Hematopoietic multipotent progenitor cell treated with erythropoietin and hydrocortisone succinate and interleukin-3 and kit ligand, for 15 days (in vitro differentiated cells): ENCODE measurements at places on chromosomes 16 and 17.
A peak's percentile ranks its signal among the peaks of the same experiment; 100 is the strongest.

DNA sequence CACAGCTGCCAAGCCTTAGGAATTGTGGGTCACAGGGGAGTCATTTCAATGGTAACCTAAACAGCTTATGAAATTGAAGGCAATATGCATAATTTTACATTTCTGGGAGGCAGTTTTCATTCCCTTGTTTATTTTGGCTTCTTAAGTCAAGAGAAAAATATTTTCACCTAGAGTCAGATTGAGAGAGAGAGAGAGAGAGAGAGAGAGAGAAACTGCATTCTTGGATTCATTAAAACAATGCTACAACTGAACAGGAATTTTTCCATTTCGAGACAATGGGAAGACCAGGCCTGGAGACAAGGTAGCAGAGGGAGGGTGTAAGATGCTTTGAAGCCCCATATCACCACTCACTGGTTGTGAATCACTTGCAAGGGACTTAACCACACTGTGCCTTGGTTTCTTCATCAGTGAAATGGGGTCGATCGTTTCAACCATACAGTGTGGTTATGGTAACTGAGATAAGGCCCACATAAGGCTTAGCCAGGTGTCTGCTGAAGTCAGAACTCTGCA lies 224.7 kb upstream of the IRX3 start:
- no peak for DNase-seq

GRCh38 chr17:8923762-8924161 lies 41.7 kb downstream of the PIK3R5 start:
- no peak for DNase-seq

DNA sequence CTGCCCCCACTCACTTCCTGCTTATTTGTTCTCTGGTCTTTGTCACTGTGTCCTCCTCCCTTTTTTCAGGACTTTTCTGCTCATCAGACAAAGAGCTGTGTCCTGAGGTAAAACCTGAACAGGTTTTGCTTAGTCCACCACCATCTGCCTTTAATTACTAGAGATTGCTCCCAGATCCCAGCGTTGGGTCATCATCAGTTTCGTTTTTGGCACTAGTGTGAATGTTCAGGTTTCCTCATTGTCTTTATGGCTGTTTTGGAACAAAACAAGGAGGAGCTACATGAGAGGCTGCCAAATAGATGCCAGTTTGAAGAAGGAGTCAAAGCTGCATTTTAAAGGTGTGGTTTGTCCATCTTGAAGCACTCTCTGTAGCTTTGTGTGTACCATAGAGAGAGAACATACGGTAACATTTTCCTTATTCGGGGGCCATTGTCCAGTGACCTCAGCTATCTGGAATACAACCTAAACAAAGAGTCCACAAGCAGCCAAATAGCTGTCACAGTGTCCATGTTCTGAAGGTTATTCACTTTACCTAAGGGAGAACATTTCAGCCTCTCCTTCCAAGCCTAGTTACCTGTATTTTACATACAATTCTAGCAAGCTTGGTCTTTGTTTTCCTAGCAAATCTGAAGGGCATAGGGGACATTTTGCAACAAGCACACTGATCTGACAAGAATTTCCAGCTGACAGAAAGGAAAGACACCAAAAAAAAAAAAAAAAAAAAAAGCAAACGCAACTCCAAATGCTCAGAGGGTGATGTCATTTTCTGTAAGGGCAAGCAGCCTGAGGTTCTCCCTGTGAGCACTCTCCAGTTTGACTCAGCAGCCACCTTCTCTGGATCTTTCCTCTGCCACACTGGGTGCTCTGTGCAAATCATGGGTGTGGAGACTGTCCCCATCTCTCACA lies 196.1 kb downstream of the NTN1 start:
- no peak for DNase-seq

- no peak for DNase-seq
Observed at GRCh38 chr17:45050481-45051059, 862 bp downstream of the DCAKD start.

DNA sequence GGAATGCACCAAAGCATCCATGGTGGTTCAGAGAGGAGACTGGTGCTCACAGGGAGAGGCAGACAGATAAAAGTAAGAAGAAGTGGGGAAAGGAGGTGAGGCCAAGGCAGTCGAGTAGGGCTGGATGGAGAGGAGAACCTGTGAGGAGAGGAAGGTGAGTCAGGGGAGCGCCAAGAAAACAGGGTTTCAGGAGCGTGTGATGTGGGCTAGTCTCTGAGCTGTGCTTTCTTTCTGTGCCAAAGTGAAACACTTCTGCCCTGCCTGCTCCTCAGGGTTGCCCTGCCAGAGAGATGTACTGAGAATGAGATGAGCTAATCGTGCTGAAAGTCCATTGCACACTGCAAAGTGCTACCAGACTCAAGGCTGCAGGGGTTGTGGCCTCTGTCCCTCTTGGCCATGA lies 310.7 kb upstream of the CCL2 start:
- no peak for DNase-seq

- DNase-seq, result no peak
Observed at GRCh38 chr17:70405492-70406220, 236.3 kb downstream of the KCNJ2 start.

DNA sequence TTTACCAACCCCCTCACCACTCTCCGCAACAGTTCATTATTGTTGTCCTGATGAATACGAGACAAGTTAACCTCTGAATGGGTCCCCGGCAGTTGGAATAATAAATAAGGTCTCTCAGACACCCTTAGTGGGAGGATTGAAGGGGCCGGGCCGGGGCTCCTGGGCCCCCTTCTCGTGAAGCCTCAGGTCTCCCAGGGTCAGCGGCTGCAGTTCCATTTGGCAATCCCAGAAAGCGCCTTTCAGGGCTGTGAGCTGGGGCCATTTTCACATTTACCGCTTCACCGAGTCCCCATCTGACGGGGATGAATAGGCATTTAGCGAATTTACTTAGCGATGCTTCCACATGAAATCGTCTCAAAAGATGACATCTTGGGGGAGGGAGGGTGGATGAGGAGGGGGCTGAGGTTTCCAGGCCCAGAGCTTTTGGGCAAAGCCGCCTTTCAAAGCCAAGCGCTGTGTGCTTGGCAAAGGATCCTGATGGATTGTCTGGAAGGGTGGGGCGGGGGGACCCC lies 309.8 kb downstream of the XYLT1 start:
- no peak for DNase-seq

- no peak for DNase-seq
Observed at GRCh38 chr16:81992859-81993258, 18.4 kb downstream of the SDR42E1 start.

DNA sequence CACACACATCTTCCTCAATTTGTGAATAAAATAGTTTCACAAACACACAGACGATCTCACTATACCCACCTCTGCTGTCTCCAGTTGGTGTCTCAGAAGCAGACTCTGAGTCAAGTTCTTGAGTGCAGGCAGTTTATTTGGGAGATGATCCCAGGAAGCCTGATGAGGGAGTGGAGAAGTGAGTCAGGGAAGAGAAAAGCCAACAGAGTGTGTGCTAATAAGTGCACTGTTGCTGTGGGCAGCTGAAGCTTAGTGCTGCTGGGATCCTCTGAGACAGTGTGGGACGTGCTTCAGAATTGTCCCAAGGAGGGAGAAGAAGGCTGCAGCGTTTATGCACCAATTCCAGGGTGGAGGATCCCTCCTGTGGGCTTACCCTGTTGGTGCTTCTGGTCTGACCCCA lies 423.2 kb upstream of the C16orf82 start:
- no peak for DNase-seq

DNA sequence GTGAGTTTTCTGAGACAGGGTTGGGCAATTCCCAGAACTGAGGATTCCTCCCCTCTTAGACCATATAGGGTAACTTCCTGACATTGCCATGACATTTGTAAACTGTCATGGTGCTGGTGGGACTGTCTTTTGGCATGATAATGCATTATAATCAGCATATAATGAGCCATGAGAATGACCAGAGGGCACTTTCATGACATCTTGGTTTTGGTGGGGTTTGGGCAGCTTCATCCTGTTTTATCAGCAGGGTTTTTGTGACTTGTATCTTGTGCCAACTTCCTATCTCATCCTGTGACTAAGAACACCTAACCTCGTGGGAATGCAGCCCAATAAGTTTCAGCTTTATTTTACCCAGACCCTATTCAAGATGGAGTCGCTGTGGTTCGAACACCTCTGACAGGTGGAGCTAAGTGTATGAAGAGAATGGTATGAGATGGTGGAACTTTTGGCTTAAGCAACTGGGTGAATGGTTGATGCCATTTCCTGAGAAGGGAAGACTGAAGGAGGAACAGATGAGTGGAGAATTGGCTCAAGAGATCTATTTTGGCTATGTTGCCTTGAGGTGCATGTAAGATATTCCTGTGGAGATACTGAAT lies 217.3 kb downstream of the RAB11FIP4 start:
- DNase-seq, result no peak

GRCh38 chr16:56549161-56549560 lies 15.7 kb upstream of the MT4 start:
- DNase-seq, result no peak

DNA sequence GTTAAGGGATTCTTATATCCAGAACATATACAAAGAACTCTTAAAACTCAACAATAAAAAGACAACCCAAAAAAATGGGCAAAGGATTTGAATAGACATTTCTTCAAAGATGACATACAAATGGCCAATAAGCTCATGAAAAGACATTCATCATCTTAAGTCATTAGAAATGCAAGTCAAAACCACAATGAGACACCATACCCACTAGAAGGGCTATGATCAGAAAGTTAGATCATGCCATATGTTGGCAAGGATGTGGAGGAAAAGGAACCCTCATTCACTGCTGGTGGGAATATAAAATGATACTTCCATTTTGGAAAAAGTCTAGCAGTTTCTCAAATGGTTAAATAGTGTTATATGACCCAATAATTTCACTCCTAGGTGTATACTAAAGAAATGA lies 9.4 kb downstream of the PLD6 start:
- DNase-seq, result no peak

DNA sequence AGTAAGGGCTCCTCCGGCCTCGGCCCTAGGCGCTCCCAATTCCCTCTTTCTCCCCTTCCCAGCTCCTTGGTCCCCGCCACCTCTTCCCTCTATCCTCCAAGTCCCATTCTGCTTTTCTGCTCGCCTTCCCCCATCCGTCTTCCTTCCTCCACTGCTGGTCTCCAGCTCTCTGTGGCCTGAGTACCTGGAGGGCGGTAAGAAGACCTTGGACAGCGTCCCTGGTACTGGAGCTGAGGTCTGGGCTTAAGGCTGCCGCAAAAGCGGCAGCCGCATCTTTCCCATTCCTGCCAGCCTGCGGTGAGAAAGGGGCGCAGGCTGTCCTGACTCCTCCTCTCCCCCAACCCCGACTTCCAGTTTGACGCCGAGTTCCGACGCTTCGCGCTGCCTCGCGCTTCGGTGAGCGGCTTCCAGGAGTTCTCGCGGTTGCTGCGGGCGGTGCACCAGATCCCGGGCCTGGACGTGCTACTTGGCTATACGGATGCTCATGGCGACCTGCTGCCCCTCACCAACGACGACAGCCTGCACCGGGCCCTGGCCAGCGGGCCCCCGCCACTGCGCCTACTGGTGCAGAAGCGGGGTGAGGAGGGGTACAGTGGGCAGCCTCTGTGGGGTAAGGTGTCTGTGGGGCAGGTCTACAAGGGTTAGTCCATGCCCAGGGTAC lies 471 bp downstream of the PARD6A start:
- no peak for DNase-seq

- DNase-seq, result no peak
Observed at GRCh38 chr16:21647562-21648164, 4.7 kb downstream of the IGSF6 start.

- DNase-seq, result no peak
Observed at GRCh38 chr16:280005-280460, 358 bp upstream of the ARHGDIG start.

DNA sequence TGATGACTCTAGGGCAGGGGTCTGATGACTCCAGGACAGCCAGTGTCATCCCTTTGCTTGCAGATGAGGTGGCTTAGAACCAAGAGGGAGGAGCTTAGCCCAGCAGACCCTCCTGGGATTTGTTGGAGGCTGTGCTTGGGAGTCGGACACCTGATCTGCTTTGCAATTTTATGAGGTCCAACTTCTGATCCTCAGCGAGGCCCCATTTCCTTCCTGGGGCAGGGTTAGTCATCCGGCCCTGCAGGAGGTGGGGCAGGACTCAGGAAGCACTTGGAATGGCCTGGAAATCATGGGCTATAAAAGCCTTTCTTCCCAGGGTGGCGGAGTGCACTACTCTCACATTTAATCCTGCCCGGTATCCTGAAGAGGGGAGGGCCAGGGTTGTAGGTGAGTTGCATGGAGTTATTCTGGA lies 168.5 kb downstream of the MSI2 start:
- DNase-seq, result no peak

- DNase-seq, result peak; percentile 20
Observed at GRCh38 chr16:28110479-28110878, 47.0 kb upstream of the GSG1L start.

DNA sequence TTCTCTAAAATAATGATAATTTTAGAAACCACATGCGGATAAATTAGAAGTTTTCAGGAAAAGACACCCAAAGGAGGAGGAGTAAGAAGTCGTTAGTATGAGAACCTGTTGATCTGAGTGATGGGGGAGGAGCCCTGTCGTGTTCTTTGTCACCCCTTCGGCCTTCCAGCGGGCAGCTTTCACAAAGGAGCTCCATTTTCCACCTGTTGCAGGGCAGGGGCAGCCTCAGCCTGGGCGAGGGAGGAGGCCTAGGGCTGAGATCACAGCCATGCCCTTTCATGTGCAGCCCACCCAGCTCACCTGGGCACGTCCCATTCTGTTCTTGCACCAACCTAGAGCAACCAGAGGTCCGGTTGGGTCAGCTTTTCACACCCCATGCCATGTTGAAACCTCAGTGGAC lies 5.3 kb downstream of the DUSP14 start:
- no peak for DNase-seq

- peak; percentile 52 for DNase-seq
Observed at GRCh38 chr17:4950075-4950745, 709 bp upstream of the ENO3 start.

- DNase-seq, result no peak
Observed at GRCh38 chr17:78653382-78653781, 76.2 kb upstream of the DNAH17 start.
